ENCODE measurements at places on chromosomes 5 and 9.

GRCh38 chr9:137604345-137605086, 970 bp upstream of the ARRDC1 start:
- DNase-seq = no peak

DNA sequence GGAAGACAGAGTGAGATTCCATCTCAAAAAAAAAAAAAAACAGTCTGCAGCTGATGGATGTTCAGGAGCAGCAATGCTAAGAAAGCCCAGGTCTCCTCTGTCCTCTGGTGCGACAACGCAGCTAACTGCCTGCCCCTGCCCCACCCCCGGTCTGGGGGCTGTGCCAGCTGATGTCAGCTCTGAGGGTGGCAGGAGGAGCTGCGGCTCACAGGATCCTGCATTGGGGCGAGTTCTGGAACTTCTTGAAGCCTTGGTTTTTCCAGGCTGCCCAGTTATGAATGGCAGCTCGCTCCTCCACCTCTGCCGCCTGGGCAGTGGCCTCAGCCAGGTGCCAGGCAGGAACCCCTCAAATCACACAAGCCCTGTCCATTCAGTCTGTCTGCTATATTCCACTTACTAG, 113.5 kb downstream of the ROR2 start:
- DNase-seq = no peak

- DNase-seq = no peak
Observed at GRCh38 chr5:16659536-16659935, 42.7 kb upstream of the RETREG1 start.

DNA sequence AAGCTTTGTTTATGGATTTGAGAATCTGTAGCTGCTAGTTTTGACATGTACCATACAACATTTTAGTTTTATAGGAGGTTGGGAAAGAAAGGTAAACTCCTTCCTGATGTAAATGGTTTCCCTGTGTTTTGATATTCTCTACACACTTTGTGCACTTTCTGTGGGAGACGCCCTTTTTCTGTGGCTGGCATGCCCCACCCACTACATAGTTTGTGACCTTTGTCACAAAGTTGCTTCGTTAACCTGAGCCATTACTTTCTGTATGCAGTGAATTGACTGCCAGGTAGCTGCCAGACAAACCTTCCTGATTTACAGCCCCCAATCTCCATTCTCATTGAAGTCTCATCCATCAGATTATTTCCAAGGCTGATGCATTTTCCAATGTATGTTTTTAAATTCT, 90.6 kb downstream of the NLN start:
- DNase-seq = no peak

- no peak for DNase-seq
Observed at GRCh38 chr5:15515229-15515628, 15.2 kb downstream of the FBXL7 start.

DNA sequence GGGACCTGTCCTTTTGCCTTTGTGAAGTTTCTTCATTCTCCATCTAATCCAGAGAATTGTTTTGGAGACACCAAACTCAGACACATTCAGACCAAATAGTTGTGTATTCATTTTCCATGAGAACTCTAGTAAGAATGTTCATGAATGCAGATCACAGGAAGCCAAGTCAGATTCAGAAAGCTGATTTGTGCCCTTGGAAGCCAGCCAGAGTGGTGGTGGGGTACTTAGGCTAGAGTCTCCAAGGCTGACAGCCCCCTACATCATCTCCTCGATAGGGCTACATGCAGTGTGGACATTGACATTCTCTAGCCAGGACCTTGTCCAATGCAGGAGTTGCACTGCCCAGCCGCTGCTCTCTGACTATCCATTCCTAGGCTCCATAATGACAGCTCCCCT, 137.6 kb downstream of the UGCG start:
- DNase-seq = no peak

- DNase-seq = no peak
Observed at GRCh38 chr5:118017536-118017935, 970.8 kb downstream of the DTWD2 start.

- DNase-seq = peak; percentile 91
Observed at GRCh38 chr9:92151691-92152393, 36.6 kb upstream of the SPTLC1 start.

GRCh38 chr5:10235350-10235749, 14.3 kb downstream of the ATPSCKMT start:
- DNase-seq = no peak

- peak; percentile 25 for DNase-seq
Observed at GRCh38 chr5:56829137-56829908, 14.0 kb downstream of the MAP3K1 start.

DNA sequence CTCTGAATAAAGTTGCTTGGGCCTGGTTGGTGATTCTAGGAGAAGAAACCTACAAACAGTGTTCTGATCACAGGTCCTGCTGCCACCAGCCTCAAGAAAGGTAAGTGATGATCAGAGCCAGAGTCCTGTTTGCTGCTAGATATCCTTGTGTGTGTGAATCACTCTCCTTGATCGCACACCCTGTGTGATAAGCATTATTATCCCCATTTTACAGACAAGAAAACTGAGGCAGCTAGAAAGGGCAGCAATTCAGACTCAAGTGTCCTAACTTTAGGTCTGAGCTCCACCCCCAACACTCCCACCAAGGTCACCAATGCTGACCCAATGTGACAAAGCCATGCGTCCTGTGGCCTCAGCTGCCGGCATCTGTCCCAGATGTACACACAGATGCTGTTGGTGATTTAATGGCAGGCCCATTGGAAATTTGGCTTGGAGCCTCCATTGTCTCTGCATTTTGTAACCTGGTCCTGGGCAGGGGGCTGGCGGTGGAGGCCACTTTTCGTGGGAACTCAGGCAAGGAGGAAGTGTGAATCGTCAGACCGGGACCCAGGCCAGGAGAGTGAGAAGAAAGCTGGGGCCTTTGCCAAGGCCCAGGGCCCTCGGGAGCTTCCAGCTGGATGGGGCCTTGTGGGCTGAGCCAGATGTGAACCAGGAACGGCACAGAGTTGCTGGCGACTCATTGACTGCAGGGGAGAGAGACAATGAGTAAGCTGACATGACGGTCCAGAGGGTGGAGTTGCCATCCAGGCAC, 29.8 kb upstream of the GGTA1 start:
- DNase-seq = peak; percentile 61

GRCh38 chr5:137876101-137876500, 8.4 kb downstream of the MYOT start:
- DNase-seq = no peak

GRCh38 chr9:109440117-109440515, 58.0 kb downstream of the PTPN3 start:
- no peak for DNase-seq

GRCh38 chr5:162256711-162257110, 189.1 kb downstream of the GABRG2 start:
- no peak for DNase-seq

GRCh38 chr5:83924171-83924570, 203.5 kb upstream of the HAPLN1 start:
- no peak for DNase-seq

- DNase-seq = no peak
Observed at GRCh38 chr9:98107926-98108325, 11.1 kb downstream of the TRIM14 start.

- no peak for DNase-seq
Observed at GRCh38 chr9:22203371-22204138, 194.4 kb upstream of the CDKN2B start.

- DNase-seq = no peak
Observed at GRCh38 chr9:136278221-136278620, 25.7 kb downstream of the CCDC187 start.

- DNase-seq = peak; percentile 61
Observed at GRCh38 chr9:71270554-71270953, 149.1 kb upstream of the TRPM3 start.

DNA sequence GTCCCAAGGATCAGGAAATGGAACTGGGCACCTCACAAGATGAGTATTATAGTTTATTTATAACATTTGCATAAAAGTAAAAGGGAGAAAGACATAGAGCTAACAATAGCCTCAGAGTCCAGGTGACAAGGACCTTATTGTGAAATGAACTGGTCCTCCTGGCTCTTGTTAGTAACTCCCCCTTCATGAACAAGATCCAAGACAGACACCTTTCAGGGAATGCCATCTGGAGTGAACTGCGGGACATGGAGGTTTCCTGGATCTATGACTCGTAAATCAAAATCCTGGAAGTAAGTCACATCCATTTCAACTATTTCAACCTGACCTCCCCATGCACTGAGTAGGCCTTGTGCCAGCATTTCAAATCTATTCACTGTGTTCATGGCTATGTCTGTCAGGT, 129.5 kb upstream of the GAS1 start:
- DNase-seq = no peak

DNA sequence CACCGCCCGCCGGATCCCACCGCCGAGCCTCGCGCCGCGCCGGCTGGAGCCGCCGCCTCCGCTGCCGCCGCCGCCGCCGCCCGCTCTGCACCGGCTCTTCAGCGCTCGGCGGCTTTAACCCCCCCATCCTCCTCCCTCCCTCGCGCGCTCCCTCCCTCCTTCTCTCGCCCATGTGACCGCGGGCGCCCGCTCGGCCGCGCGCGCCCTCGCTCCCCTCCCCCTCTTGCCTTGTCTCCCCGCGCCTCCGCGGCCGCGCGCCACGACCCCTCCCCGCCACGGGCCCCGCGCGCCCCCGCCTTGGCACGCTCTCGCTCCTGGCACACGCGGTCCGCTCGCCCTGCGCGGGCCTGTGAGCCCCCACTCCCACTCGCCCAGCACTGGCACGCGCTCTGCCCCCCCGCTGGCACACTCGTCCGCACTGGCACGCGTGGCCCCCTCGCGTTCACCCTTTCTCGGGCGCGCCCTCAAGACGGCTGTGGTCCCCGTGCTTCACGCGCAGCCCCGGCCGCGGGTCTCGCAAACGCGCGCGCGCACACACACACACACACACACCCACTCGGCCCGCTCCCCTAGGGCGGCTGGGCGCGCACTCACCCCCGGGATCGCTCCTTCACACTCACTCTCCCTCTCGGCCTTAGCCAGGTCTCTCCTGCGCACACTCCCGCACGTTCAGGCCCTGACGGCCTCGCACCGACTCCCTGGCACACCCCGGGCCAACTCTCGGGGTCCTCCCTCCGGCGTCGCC, at the start of gene CNTFR:
Gene CNTFR (minus strand): TSS at position 89 of the 745 bp plus-strand sequence. CDS start 20,743 bp downstream, outside the sequence.
- DNase-seq = no peak

All from RKO (cell line).